ENCODE measurements at places on chromosomes 4 and X.
A peak's percentile ranks its signal among the peaks of the same experiment; 100 is the strongest.

GRCh38 chrX:45992402-45993123 lies 552.7 kb downstream of the ZNF674 start:
- no peak for DNase-seq

- DNase-seq = no peak
These were observed 67.4 kb downstream of the ENPP6 start for GRCh38 chr4:184150102-184150839.

DNA sequence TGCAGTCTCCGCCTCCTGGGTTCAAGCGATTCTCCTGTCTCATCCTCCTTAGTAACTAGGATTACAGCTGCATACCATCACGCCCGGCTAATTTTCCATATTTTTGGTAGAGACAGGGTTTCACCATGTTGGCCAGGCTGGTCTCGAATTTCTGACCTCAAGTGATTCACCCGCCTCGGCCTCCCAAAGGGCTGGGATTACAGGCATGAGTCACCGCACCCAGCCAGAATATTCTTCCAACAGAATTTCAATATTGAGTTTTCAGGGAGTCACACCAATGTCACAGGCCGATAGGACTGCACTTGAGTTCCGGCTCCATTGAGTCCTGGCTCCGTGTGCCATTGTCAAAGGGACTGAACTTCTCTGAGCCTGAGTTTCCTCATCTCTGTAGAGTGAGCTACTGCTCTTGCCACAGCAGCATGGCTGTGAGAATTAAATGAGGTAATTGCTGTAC lies 82.9 kb downstream of the CLCN4 start:
- no peak for DNase-seq

GRCh38 chr4:14529653-14530052 lies 472.6 kb upstream of the CPEB2 start:
- DNase-seq = peak; percentile 42

GRCh38 chr4:80876810-80877209 lies 153.7 kb upstream of the BMP3 start:
- DNase-seq = no peak

DNA sequence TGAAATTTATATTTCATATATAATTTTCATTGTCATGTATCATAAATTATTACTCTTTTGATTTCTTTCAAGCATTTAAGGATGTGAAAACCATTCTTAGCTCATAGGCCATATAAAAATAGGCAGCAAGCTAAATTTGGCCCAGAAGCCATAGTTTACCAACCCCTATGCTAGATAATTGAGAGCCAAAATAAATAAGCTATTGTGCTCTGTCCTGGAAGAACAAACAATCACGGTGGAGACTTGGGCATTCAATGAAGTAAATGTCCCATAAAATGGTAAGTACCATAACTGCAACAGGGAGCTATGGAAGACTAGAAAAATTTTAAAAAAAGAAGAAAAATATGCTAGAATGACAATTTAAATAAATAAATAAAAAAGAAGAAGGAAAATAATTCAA lies 60.9 kb upstream of the PACRGL start:
- DNase-seq = no peak

- no peak for DNase-seq
These were observed 44.9 kb downstream of the STAP1 start for GRCh38 chr4:67603310-67604028.

DNA sequence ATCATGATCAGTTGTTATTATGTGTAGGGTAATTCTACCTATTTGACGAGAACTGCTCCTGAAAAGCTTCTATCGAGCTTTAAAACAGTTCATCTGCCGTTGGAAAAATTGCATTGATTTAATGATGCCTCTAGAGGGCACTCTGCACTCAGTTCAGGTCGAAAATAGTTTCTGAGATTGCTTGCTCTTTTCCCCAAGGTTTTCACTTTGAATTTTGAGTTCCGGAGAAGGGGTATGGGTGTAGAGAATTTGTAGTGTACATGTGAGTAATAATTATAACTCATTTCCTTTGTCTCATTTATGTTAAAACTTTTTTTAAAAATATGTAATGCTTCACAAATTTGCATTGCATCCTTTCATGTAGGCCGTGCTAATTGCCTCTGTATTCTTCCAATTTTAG lies 28.4 kb upstream of the TNIP3 start:
- no peak for DNase-seq

- DNase-seq = no peak
These were observed 201.8 kb upstream of the LEF1 start for GRCh38 chr4:108370291-108371141.

DNA sequence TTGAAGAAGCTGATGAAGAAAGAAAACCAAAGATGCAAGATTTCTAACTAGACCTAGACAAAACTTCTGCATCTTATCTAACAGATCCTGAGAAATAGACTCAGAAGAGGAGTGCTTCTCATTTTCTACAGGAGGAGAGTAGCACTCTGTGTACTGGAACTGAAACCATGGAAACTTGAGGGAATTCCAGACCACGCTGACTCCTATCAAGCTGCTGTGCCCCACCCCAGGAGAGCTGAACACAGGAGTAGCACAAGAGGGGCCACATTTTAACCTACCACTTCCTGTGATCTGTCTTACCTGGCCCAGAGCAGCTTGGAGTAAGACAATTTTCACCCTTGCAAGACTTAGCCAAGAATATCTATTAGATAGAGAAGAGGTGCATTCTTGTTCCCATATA lies 248.9 kb downstream of the SCFD2 start:
- DNase-seq = no peak

GRCh38 chr4:128635141-128635954 lies 174.2 kb upstream of the JADE1 start:
- DNase-seq = no peak

GRCh38 chr4:16663732-16664131 lies 234.7 kb downstream of the LDB2 start:
- DNase-seq = no peak

GRCh38 chr4:185513489-185514181 lies 21.7 kb downstream of the PDLIM3 start:
- DNase-seq = no peak

DNA sequence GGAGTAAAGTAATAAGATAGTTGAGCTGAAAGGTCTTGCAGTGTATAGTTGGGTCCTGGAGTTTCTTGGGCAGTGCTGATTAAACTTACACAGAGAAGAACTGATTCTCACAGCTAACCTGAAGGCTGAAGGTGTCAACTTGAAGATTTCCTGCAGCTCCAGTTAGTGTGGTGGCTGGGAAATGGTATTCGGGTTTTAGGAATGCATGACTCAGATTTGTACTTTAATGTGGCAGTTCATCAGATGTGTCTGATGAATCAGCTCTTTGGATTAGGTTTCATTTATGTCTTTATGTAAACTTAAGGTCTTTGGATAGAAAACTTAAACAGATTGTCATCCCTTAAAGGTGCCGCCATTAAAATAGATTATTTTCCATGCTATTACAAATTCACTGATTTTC lies 200.0 kb downstream of the IL1RAPL1 start:
- no peak for DNase-seq

DNA sequence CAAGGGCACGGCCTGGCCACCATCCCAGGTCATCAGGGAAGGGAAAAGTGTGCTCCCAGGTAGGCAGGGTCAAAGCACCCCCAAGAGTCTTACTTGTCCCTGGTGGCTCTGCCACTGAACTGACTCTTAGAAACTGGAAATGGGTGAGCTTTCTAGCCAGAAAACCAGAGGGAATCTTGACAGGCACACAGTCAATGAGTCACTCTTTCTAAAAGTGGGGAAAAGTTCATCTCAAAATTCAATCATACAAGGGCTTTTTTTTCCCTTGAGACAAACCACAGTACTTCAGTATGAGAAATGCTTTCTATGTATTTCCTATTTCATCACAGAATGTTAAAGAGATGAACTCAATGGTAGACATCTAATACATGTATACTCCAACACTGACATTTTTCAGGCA lies 12.5 kb downstream of the HPF1 start:
- DNase-seq = no peak

- DNase-seq = no peak
These were observed 43.1 kb upstream of the BOD1L1 start for GRCh38 chr4:13670456-13671160.

- DNase-seq = no peak
These were observed 1297.3 kb downstream of the C4orf33 start for GRCh38 chr4:130393231-130393630.

DNA sequence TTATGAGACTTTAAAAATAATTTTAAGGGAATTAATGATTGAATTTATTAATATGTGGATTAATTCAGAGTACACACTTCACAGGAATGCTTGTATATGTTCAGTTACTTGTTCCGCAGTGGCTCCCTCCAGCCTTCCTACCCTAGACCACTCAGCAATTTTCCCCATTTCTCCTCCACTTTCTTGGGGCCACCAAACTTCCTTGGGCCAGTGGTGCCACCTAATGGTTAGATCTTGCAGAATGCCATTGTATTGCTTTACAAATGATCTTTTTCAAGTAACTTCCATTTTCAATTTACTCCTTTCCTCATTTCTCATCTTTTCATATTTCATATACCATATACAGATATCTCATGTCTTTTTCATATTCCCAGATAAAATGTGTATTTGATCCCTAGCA lies 3.6 kb upstream of the RNF175 start:
- DNase-seq = no peak

- DNase-seq = no peak
These were observed 1.2 kb downstream of the CTSO start for GRCh38 chr4:155952501-155952901.

DNA sequence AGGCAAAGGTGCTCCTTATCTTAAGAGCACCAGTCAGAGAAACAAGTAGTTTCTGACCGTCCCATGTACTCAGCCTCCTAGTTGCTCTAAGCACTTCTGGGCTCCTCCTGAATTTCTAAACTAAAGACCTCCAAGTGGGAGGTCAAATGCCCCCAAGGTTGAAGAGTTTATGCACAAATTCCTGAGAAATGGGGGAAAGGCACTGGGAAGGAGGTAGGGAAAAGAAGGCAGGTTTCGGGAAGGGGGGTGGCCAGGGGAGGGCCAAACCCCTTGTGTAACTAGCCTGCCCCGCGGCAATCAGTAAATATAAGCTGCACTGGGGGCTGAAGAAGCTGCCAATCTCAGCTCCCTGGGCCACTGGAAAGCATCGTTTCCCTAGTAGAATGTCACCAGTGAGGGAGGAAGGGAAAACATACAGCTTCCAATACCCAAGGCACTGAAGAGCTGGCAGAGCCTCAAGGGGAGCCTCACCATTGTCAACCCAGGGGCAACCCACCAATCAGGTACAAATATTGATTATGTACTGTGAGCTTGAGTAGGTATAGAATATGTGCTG lies 3.4 kb downstream of the FOXO4 start:
- peak; percentile 34 for DNase-seq

DNA sequence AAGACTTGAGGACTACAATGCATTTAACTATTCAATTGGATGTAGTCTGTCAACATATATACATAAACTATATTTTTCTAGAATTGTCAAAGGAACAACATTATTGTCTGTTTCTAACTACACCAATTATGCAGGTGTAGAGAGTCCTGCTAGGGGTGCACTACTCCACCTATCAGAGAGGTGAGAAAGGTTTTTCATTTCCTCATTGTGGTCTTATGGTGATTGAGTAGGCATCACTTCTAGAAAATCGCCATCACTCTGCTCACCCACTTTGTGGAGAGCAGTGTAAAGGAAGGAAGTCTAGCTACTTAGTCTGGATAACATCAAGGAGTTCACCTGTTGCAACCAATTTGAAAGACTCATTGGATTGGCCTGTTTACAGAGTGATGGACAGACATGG lies 4.4 kb upstream of the ADH1C start:
- no peak for DNase-seq

- DNase-seq = no peak
These were observed 89.0 kb downstream of the SH3KBP1 start for GRCh38 chrX:19798423-19798822.
